ENCODE measurements at places on chromosomes 16 and 17. TPM values are rescaled to one million over a fixed set of nuclear protein-coding genes. Genes with fewer than 3 reads are reported as not detected.

The TRPV2 gene
- 62.5 TPM for total RNA-seq

The DNAI2 gene
- not detected for total RNA-seq

The HBZ gene
- total RNA-seq = not detected

The RAMP2 gene
- total RNA-seq = not detected

The HS3ST6 gene
- not detected for total RNA-seq

The PPP1R1B gene
- total RNA-seq = not detected

The RPS2 gene
- total RNA-seq = 2,359 TPM

The SLC38A8 gene
- total RNA-seq = not detected

The TMED6 gene
- total RNA-seq = 0.72 TPM

The RRAD gene
- total RNA-seq = 3.2 TPM

The G6PC1 gene
- not detected for total RNA-seq

The CCT6B gene
- 5.9 TPM for total RNA-seq

The RAB40C gene
- total RNA-seq = 11.2 TPM

DNA sequence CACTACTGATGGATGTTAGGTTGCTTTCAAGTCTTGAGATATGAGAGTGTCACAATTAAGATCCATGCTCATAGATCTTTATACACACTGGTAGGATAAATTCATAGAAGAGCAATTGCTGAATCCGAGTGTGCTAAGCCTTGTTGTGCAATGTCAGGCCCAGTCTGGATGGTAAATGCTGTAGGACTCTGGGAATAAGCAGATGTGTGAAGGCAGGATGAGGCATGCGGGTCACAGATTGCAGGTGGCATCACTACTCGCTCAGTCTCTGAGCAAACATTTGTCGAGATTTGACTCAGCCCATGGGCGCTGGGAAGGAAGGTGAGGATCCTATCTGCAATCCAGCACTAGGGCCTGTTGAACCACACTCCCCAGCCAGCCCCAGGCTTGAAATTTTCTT lies 40.7 kb downstream of the TMEM186 start:
- H3K4me1 ChIP-seq = peaks cover 8% of the 10 kb centered on the region
- DNase-seq = no peak
- H3K27ac ChIP-seq = no peak overlapping the region
- no peaks in the 10 kb centered on the region for H3K36me3 ChIP-seq

GRCh38 chr17:67557921-67558320 lies 159.8 kb upstream of the NOL11 start:
- H3K36me3 ChIP-seq = no peaks in the 10 kb centered on the region
- no peak overlapping the region for H3K4me3 ChIP-seq
- no peaks in the 10 kb centered on the region for H3K27me3 ChIP-seq
- peak; percentile 44 for DNase-seq
- H3K4me1 ChIP-seq = peaks cover 11% of the 10 kb centered on the region

DNA sequence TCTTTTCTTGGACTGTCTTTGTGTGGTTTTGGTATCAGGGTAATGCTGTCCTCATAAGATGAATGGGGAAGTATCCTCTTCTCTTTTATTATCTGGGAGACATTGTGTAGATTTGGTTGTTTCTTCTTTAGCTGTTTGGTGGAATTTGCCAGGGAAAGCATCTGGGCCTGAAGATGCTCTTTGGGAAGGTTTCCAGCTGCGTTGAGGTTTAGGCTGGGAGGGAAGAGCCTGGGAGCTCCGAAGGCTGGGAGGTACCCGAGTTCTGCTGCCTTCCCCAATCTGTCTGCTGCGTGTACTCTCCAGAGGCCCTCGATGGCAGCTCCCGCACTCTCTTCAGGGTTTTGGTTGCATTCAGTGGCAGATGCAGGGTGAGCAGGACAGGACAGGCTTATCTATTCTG lies 25.6 kb upstream of the CRISPLD2 start:
- no peaks in the 10 kb centered on the region for H3K36me3 ChIP-seq
- no peaks in the 10 kb centered on the region for H3K27me3 ChIP-seq
- no peak for DNase-seq
- peaks cover 19% of the 10 kb centered on the region for H3K4me1 ChIP-seq

GRCh38 chr16:78458588-78458987 lies 359.1 kb downstream of the WWOX start:
- DNase-seq = no peak
- no peaks in the 10 kb centered on the region for H3K27me3 ChIP-seq
- H3K4me1 ChIP-seq = no peaks in the 10 kb centered on the region
- H3K27ac ChIP-seq = no peak overlapping the region
- no peaks in the 10 kb centered on the region for H3K36me3 ChIP-seq

DNA sequence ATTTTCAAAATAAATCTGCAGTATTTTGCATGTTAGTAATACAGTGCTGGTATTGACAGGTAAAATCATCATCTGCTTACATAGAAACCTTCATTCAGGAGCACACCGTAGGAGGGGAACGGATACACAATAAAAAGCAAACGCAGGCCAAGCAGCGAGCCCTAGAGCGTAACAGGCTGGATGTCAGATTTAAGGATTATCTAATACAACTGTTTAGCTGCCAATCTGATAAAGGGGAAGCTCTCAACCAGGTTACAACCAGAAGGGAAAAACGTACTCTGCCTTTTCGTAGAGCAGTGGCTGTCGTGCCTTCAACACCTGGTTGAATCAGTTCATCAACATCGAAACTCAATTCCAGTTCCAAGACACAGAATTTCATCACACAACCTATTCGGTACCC lies 16.4 kb upstream of the CUEDC1 start:
- peaks cover 6% of the 10 kb centered on the region for H3K4me1 ChIP-seq
- H3K27ac ChIP-seq = no peak overlapping the region
- peaks cover 23% of the 10 kb centered on the region for H3K36me3 ChIP-seq
- DNase-seq = no peak
- H3K27me3 ChIP-seq = no peaks in the 10 kb centered on the region

- H3K27me3 ChIP-seq = peaks cover 13% of the 10 kb centered on the region
- H3K36me3 ChIP-seq = no peaks in the 10 kb centered on the region
- no peak for DNase-seq
- H3K4me1 ChIP-seq = peaks cover 9% of the 10 kb centered on the region
- no peak overlapping the region for H3K4me3 ChIP-seq
Observed at GRCh38 chr16:15773968-15774367, 82.9 kb downstream of the MYH11 start.

DNA sequence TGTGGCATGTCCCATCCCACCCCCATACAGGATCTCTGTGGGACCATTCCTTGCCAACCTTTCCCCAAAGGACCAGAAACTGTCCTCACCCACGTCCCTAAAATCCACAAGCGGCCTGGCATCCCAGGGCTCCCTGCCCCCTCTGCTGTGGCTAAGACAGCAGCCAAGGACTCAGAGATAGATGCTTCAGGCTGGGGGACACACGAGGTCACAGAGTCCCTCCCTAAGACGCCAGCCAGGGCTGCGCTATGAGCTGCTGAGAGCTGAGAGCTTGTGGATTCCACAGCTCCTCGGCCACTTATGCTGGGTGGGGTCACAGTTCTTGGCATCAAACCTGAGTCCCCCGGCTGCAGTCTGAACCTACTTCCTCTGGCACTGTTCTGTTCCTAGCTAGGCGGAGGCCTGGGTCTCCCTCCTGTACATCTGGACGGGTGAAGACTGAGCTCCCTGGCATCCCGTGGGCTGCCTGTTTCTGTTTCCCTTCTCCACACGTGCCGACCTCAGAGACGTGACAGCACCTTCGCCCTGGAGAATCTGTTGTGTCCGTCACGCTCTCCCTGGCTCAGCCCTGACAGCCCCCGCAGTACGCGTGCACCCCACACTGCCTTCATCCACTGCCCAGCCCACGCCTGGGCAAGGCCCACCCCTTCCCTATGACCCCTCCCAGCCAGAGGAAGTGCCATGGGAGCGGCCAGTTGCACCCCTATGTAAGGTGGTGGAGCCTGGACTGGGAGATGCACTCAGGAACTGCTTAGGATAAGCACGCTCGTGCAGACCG lies 61.2 kb downstream of the ENGASE start:
- no peak overlapping the region for H3K4me3 ChIP-seq
- no peaks in the 10 kb centered on the region for H3K4me1 ChIP-seq
- H3K27me3 ChIP-seq = peaks cover under 1% of the 10 kb centered on the region
- no peak overlapping the region for H3K27ac ChIP-seq

GRCh38 chr17:60158751-60159478 lies 9.1 kb downstream of the CA4 start:
- H3K4me1 ChIP-seq = peaks cover 10% of the 10 kb centered on the region
- no peaks in the 10 kb centered on the region for H3K36me3 ChIP-seq

DNA sequence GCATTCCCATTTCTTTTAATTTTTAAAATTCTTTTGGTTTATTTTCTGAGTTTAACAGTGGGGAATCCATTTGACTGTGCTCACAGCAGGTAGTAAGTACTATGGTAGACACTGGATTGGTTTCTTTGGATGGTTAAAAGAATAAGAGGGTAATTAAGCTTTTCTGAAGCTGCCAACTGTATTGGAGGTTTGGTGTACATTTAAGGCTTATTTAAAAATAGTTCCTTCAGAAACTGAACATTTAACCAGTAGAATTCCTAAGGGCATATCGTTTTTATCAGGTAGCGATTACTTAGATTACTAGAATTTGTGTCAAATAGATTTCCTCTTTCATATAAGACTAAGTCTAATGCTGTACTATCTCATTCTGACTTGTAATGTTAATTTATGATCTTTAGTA lies 162.4 kb downstream of the PPM1E start:
- no peak overlapping the region for H3K4me3 ChIP-seq
- no peak overlapping the region for H3K27ac ChIP-seq
- peaks cover 7% of the 10 kb centered on the region for H3K27me3 ChIP-seq

DNA sequence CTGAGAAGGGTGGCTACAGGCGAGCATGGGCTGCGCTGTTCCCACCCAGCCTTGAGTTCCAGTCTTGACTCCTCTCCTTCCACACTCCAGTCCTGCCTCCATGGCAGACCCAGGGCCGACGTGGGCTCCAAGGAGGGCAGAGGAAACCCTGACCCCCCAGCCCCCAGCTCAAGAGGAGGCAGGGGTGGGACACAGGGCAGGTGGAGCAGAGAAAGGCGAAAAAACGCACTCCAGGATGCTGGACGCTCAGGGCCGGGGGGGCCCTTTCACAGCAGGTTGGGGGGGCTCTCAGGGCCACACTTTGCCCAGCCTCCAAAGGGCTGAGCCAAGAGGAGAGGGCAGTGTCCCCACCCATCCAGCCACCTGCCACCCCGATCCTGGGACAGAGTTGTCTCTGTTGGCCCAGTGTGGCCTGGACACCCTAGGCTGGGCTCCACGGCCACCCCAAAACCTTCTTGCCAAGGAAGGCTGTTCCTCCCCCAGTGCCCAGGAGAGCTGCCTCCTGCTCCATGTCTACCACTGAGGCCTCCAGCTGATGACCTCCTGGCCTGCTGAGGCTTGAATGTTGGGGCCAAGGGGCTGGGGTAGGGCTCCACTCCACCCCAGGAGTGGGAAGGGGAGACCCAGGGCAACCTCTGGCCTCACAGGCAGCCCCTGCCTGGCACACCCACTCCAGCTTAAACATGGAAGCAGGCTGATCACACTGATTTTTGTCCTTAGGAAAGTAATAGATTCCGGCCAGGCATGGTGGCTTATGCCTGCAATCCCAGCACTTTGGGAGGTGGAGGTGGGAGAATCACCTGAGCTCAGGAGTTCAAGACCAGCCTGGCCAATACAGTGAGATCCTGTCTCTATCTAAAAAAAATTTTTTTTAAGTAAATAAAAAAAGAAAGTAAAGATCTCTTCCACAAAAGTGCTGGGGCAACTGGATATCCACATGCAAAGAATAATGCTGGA lies 7.4 kb upstream of the CCDC57 start:
- no peaks in the 10 kb centered on the region for H3K27me3 ChIP-seq
- no peak overlapping the region for H3K27ac ChIP-seq
- H3K36me3 ChIP-seq = no peaks in the 10 kb centered on the region
- H3K4me1 ChIP-seq = peaks cover 28% of the 10 kb centered on the region
- no peak overlapping the region for H3K4me3 ChIP-seq

GRCh38 chr16:86994651-86995171 lies 322.5 kb downstream of the C16orf95 start:
- H3K4me3 ChIP-seq = peak overlapping the region; percentile 54
- peak overlapping the region; percentile 22 for H3K27ac ChIP-seq
- H3K27me3 ChIP-seq = no peaks in the 10 kb centered on the region
- H3K36me3 ChIP-seq = no peaks in the 10 kb centered on the region
- H3K4me1 ChIP-seq = peaks cover 21% of the 10 kb centered on the region
- peak; percentile 99 for DNase-seq

DNA sequence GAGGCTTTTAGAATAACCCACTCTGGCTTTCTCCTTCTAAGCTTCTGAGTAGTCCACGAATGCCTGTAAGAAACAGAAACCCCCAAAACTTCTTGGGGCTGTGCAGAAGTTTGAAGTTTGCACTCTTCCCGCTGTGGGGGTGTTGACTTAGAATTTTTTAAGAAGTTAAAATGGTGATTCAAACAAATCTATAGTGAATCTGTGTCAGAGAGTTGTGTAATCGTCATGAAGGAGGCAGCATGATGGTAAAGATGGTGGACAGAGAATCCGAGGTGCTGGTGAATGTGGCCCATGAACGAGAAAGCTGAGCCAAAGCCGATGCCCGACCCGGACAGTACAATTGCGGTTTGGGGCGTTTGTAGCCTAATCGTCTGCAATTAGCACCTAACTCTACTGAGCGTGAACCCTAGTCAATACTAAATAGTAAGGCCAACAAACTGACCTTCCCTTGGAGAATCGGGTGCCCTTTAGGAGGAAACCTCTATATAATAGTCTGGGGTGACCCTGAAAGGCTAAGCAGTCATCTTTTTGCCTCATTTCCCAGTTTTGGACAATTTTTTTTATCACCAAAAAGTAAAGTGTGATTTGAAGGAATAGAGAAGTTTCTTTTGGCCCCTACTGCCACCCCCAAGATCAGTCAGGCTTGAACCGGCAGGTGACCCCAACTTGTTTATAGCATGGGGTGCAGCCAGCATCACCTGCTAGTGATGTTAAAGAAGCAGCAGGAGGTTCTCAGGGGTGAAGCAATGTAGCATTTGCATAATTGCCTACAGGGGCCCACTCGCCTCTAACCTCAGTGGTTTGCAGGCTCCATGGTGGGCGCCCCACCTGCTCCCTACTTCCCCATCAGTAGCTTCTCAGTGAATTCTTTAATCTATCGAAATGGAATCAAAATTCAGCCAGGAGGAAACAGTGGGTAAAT lies 11.2 kb downstream of the IRF8 start:
- H3K4me3 ChIP-seq = no peak overlapping the region
- no peaks in the 10 kb centered on the region for H3K4me1 ChIP-seq
- no peak overlapping the region for H3K27ac ChIP-seq
- peaks cover 7% of the 10 kb centered on the region for H3K27me3 ChIP-seq

- H3K27ac ChIP-seq = no peak overlapping the region
- no peak for DNase-seq
- no peak overlapping the region for H3K4me3 ChIP-seq
- no peaks in the 10 kb centered on the region for H3K4me1 ChIP-seq
- no peaks in the 10 kb centered on the region for H3K27me3 ChIP-seq
Observed at GRCh38 chr17:47131761-47132160, 57.3 kb downstream of the CDC27 start.

GRCh38 chr16:68396481-68396880 lies 51.8 kb downstream of the SMPD3 start:
- H3K36me3 ChIP-seq = no peaks in the 10 kb centered on the region
- no peak overlapping the region for H3K4me3 ChIP-seq
- no peaks in the 10 kb centered on the region for H3K27me3 ChIP-seq
- H3K4me1 ChIP-seq = peaks cover under 1% of the 10 kb centered on the region
- H3K27ac ChIP-seq = no peak overlapping the region

- no peaks in the 10 kb centered on the region for H3K36me3 ChIP-seq
- H3K4me1 ChIP-seq = peaks cover 4% of the 10 kb centered on the region
- no peak overlapping the region for H3K4me3 ChIP-seq
- H3K27me3 ChIP-seq = no peaks in the 10 kb centered on the region
Observed at GRCh38 chr16:54116124-54116655, 170.4 kb downstream of the IRX3 start.

GRCh38 chr17:364308-364707 lies 11.7 kb upstream of the RPH3AL start:
- H3K27ac ChIP-seq = no peak overlapping the region
- H3K4me3 ChIP-seq = no peak overlapping the region
- H3K27me3 ChIP-seq = no peaks in the 10 kb centered on the region
- peak; percentile 14 for DNase-seq
